ENCODE measurements at places on chromosomes 3 and 15.

DNA sequence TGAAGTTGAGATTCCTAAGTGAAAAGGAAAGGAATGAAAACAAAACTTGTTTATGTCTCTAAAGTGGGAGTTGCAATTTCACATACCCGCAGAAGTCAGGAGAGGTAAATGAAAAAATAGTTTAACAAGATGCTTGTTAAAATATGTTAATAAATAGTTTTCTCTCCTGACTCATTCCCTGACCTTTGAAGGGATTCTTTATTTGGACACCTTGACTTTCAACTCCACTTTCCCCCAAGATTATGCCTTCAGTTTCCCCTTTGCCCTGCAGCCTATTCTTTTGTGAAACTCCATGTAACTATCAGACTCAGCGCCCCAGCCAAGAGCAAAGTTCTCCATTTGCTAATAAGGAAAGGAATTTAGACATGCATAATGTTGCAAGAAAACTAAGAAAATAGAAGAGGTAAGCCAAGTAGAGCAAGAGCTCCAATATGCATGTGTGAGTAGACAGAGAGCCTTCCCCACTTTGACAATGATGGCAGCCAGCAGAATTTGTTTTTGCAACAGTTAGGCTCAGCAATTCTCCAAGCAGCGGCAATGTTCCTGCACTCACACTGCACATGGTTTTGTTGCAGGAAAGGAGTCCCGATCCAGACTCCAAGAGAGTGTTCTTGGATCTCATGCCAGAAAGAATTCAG is 61.2 kb downstream of the CD200 start:
- no peak for DNase-seq

GRCh38 chr3:56800130-56800831 is 1.5 kb downstream of the ARHGEF3 start:
- DNase-seq: peak; percentile 83

- no peak for DNase-seq
These were observed 366.7 kb downstream of the LSAMP start for GRCh38 chr3:116078561-116078960.

DNA sequence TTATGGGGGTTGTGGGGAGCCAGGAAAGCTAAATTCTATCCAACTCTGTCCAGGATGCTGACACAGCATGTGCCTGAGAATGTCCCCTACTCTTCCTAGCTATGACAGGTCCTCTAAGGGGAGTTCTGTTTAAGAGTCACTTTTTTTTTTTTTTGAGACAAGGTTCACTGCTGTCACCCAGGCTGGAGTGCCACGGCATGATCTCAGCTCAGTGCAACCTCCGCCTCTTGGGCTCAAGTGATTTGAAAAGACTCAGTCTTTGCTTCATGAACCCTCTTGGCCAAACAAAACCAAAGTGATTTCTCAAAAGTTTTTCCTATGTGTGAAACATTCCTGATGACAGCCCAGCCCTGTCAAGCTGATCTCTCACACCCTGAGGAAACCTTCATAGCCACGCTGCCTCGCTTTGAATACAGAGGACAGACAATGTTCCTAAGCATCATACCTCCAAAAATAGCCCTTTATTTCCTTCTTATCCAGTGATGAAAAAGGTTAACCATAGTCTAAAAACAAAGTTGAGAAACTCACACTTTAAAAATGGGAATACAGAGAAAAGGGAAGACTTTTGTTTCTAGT is 105.5 kb upstream of the PROK2 start:
- DNase-seq: no peak

DNA sequence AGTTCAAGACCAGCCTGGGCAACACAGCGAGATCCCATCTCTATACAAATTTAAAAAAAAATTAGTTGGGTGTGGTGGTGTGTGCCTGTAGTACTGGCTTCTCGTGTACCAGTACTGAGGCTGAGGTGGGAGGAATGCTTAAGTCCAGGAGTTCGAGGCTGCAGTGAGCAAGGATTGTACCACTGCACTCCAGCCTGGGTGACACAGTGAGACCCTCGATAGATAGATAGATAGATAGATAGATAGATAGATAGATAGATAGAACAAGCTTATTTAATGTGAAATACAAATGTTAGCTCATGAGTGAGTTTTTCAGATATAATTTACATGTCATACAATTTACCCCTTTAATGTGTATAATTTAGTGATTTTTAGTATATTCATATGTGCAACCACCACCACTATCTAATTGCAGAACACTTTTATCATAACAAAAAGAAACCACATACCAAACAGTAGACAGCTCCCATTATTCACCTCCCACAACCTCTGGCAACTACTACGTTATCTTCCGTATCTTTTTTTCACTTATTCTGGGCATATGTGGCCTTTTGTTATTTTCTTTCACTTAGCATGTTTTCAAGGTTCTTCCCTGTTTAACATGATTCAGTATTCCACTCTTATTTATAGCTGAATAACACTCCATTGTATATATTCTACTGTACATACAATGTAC is 13.1 kb upstream of the PRRT3 start:
- no peak for DNase-seq

Measured in CD4-positive, alpha-beta T cell treated with Interferon alpha-2 for 1 hour (primary cell).